ENCODE measurements at places on chromosomes 5 and 9.
A peak's percentile ranks its signal among the peaks of the same experiment; 100 is the strongest.

DNA sequence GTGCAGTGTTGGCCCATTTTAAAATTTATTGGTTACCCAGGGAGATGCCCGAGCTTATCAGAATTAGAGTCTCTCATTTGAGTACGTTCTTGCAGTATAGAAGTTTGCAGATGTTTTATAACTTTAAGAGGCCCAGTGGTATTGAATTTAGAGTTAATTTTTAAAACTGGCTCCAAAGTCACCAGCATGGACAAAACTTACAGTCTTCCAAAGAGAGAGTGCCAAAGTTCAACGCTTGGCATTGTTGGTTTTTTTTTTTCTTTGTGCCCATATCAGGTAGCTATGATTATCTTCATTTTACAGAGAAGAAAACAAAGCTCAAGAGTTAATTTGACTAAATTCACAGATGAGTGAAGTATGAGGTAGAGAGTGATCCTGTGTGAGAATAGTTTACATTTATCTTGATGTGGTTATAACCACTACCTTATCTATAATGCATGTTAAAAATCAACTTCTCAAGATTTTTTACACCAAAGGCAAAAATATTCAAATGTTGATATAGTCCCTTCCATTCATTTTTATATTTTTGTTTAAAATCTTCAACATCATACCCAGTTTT lies 273.7 kb upstream of the DMRT1 start:
- DNase-seq: no peak

DNA sequence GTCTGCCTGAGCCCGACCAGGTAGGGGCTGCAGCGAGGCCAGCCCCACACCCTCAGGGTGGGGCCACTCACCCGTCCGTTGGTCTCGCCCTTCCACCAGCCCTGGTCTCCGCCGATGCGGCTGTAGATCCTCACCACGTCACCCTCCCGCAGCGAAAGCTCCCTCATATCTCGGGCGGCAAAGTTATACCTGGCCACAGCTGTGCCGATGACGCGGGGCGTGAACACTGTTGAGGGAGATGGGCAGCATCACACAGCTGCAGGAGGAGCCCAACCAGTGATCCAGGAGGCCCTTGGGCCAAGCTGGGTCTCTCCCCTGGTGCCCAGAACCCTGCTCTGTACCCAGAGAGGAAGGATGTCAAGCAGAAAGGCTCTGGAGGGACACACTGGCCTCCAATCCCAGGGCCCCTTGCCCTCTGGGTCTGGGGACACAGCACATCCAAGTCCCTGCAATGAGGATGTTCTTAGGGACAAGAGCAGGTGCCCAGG lies 30.3 kb upstream of the SARDH start:
- DNase-seq: no peak

GRCh38 chr5:65043843-65044359 lies 275.2 kb downstream of the CWC27 start:
- DNase-seq: no peak

DNA sequence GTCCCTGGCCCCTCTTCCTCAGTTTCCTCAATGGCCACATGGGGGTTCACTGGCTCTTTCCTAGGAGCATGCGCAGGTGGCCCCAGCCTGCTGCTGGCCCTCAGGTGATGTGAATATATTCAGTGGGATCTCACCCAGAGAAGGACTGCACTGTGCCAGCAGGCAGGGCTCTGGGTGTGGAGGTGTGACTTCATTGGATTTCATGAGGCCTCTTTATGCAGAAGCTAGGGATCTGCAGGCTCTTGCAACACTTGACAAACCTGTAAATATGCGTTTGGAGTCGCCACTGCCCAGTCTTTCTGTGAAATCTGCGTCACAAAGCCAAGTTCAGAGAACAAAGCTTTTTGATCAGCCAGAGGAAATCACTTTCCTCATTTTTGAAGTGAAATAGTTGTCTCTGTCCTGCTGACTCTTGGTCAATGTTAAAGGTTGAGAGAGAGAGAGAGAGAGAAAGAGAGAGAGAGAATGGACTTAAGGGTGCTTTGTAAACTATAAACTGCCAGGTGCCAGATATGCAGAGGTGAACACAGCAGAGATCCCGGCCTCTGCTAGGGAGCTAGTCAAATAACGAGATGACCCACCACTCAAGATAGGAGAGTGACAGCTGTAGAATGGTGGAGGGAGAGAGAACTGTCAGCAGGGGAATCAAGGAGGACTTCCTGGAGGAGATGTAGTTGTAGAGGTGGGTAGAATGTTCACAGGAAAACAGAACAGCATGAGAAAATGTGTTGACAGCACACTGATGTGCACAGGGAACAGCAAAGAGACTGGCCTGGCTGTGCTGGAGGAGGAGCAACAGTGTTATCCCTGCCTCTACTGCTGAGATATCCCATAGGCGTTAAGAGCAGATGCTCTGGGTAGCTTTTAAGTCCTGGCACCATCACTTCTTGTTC lies 167.0 kb upstream of the ZNF618 start:
- DNase-seq: no peak

DNA sequence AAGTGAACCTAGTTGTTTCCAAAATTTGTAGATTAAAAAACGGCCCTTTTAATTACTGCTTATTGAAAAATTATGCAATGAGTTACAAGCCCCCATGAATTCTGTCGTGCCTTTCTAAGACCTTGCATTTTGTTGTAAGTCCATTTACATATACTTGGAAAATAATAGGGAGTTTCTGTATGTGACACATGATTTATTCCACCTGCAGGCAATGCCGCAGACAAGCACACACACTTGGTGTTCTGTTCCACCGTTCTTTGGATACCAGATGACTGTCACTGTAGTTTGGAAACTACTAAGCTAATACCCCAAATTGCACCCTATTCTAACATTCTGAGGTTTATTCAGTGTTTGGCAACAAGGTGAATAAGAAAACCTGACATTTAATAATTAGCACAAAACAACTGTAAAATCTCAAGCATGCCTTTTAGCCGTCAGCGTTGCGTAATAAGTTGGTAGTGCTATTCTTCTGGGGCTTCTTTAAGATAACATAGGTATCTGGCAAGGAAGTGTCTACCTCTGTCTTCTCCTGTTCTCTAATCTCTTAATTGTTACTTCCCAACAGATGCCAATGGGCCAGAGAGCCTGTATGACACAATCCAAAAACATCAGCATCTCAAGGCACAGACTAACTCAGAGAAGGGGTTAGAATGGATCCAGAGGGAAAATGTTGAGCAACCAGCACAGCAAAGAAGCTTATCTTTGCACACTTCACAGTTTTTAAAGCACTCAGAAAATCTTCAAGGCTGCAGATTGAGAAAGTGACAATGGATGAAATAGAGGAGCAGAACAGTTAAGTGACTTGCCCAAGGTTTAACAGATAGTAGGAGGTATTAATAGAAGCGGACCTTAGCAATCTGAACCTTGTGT lies 48.2 kb upstream of the DPYSL3 start:
- DNase-seq: no peak

GRCh38 chr5:9283473-9283872 lies 262.4 kb downstream of the SEMA5A start:
- DNase-seq: no peak

DNA sequence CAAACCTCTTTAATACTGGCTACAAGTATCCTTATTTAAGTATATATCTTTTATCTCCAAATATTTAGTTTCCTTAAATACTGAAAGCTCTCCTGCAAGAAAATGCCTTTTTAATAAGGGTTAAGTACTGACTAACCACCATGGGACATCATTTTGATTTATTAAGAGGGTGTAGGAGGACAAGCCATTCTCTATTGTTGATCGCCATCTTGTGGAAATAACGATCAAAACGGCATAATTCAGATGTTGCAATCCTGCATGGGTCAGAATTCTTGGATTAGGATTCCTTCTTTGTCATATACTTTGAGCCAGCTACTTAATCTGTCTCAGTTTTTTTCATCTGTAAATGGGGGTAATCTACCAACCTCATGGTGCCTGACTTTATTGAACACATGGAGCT lies 28.7 kb upstream of the C5orf46 start:
- DNase-seq: no peak

GRCh38 chr5:119022017-119022745 lies 33.8 kb upstream of the DTWD2 start:
- DNase-seq: no peak

- no peak for DNase-seq
These were observed 70.4 kb upstream of the SNX2 start for GRCh38 chr5:122704247-122705036.

DNA sequence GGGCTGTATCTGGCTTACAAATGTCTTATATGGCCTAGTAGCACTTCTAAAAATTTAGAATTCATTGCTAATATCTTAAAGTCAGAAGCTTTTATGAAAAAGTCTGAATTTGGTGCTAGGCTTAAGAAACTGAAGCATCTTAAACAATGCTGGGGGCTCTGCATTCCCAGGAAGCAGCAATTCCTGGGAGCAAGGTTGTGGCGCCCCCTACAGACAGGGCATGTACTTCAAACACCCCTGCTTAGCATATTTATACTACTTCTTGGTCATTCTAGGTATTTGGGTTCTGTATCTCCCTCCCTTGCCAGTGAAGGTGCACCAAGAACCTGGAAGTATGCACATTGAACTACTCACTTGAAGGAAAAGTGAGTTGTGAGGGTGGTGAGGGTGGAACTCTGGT lies 64.6 kb upstream of the GRIA1 start:
- no peak for DNase-seq

DNA sequence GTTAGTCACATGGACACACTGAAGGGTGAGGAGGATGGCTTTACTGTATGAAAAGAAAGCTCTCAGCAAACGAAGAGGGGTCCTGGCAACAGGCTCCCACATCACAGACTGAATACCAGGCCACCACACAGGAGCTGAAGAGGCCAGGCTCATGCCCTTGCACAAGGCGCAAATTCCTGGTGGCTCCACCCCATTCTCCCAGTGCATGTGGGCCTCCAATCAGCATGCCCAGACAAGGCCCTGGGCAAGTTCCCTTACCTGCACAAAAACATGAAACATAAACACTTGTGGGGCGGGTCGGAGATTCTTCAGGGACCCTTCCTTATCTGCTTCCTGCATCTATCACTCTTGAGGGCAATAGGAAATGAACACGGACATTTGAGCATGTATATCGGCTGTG lies 935.8 kb upstream of the EDIL3 start:
- no peak for DNase-seq

DNA sequence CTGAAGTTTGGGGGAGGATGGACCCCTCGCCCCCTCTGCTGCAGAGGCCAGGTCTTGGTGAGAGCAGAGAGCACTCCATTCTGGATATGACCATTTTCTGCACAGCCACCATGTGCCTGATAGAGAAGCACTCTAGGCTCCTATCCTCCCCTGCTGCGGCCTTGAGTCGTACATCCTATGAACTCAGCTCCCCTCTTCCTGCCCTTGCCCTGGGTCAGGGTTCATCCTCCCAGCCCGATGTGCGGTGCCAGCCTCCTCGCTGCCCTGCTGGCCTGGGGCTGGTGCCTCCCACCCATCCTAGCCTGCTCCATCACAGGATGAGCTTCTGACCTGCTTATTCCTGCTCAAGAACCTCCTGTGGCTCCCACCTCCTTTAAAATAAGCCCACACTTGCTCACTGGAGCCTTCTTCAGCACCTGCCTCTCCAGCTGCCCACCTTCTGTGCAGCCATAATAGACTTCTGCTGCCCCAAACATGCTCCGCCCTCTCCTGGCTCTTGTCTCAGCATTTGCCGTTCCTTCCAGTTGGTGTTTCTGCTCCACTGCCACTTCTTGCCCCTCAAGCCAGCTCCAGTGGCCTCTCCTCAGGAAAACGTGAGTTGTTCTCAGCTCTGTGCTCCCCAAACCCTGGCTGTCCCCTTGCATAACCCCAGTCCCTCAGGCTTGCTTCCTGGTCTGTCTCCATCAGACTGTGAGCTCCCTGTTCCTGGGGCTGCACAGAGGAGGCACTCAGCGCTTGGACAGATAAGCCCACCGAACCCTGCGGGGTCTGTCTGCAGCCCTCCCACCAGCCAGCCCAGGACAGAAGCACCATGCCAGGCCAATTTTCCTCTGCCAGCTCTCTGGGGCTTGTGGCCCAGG lies 22.3 kb upstream of the TTLL11 start:
- DNase-seq: no peak

- no peak for DNase-seq
These were observed 18.2 kb upstream of the DCP2 start for GRCh38 chr5:112958093-112959088.

- no peak for DNase-seq
These were observed 195.6 kb upstream of the ELL2 start for GRCh38 chr5:96157077-96157780.

DNA sequence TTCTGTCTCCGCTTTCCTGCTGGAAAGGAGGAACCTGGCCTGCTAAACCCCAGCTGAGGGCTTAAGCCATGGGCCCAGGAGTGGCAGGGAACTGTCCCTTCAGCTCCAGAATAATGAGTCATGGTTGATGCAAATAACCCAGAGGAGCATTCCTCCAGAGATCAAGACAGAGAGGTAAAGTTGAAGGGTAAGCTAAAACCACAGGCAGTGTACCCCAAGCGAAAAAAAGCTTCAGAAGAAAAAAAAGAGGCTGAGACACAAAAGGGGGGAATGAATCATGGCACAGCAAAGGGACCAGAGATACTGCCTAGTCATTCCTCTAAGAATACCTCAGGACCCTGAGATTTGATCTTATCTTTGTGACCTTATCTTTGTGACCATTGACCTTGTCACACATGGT lies 199.5 kb upstream of the TAS2R1 start:
- no peak for DNase-seq

- no peak for DNase-seq
These were observed 369.4 kb downstream of the TMEM161B start for GRCh38 chr5:87899208-87899661.

DNA sequence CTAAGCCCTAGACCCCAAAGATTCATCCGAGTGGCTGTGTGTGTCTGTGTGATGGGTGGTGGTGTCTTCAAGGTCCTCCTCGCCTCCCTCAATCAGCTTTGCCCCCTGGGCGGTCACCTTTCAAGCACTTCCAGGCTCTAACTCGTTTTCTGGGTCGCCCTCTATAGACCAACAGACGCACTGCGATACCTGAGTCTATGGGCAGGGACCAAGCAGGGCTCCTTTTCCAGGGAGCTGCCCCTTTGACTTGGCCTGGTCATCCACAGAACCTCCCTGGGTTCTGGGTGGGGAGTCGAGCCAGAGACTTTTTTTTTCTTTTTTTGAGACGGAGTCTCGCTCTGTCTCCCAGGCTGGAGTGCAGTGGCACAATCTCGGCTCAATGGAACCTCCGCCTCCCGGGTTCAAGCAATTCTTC lies 1.1 kb downstream of the SLC27A4 start:
- DNase-seq: peak; percentile 67

GRCh38 chr9:69574057-69574456 lies 98.1 kb downstream of the APBA1 start:
- DNase-seq: no peak

GRCh38 chr5:146072595-146072994 lies 32.8 kb downstream of the PLAC8L1 start:
- DNase-seq: no peak

DNA sequence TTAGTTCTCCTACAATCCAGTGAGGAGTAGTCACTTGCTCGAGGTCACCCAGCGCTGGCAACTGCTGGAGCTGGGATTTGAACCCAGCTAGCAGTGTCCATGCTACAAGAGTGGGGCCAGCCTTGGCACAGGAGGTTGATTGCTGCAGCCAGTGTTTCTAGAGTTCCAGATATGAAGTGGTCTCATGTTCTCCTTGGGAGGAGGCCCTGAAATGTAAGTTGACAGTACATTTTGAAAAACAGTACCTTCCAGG lies 802 bp downstream of the CCDC107 start:
- DNase-seq: no peak
